ENCODE measurements at places on chromosomes 4 and X. TPM values are rescaled to one million over a fixed set of nuclear protein-coding genes. Genes with fewer than 3 reads are reported as not detected.

TCEAL3 gene
- polyA plus RNA-seq: 18.5 TPM

IL15 gene
- 0.61 TPM for polyA plus RNA-seq

ZMAT1 gene
- polyA plus RNA-seq: 6.3 TPM

CLNK gene
- polyA plus RNA-seq: 0.05 TPM

BRS3 gene
- not detected for polyA plus RNA-seq

RASGEF1B gene
- polyA plus RNA-seq: 11.5 TPM

PLAC1 gene
- polyA plus RNA-seq: not detected

TRPC3 gene
- 0.18 TPM for polyA plus RNA-seq

ADH1B gene
- polyA plus RNA-seq: 1,151 TPM
